ENCODE measurements at places on chromosomes 12 and 14.

GRCh38 chr12:4242595-4242994 is 31.0 kb upstream of the CCND2 start:
- DNase-seq: no peak

DNA sequence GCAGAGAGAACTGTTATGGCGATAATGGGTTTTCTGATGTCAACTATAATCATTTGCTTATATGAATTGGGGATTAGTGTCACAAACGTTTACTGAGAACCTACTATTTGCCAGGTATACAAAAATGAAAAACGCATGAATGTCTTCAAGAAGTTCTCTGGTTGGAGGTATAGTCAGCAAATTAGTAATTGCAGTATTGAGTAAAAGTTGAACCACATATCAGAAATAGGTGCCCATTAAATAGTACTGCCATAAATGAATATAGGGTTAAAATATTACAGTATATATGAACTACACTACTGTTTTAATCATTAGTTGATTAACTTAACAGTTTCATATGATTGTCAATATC is 60.0 kb downstream of the PTPRB start:
- DNase-seq: no peak

DNA sequence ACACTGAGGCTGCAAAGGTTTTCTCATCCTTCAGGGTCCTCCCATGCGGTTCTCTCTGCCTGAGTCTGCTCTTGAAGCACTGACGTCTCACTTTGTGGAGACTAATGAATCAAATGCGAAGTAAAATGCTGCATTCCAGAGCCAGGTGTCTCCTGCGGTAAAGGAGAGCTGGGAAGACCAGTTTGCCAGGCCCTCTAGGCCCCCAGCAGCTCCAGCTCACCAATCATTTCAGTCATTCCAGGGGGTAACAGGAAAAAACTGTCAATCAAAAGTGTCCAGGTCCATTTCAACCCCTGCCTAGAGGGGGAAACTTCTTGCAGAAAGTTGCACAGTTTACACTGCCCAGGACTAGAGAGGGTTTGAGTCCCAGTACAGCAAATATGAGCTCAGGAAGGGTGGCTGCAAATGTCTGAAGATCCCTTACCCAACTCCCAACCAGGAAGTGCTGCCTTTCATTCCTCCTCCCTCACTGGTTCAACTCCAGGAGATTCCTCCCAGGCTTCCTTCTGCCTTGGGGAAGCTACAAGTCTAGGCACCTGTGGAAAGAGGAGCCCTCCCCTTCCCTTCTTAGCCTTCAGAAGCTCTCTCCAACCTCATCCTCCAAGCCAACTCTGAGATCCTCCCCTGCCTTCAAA is 2.7 kb upstream of the NXPH4 start:
- DNase-seq: no peak

- DNase-seq: no peak
Measured at GRCh38 chr14:36315159-36315853, 5.1 kb downstream of the MBIP start.

- peak; percentile 71 for DNase-seq
Measured at GRCh38 chr14:93759719-93760307, 28.5 kb downstream of the PRIMA1 start.

DNA sequence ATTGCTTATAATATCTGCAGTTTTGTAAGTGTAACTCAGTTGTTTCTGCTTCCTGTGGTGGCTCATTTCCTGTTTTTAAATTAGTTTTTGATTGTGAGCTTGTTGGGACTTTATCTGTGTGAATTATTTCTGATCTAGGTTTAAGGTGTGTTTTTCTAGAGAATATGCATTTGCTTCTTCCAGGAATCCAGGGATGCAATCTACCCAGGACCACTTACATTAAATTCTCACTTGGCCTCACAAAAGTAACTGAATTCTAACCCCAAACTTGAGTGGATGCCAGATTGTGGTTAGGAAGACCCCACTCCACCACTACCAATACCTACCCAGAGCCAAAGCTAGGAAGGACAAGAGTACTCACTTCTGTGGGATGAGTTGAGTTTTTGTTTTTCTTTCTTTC is 11.9 kb downstream of the STYX start:
- DNase-seq: no peak

GRCh38 chr12:85794531-85794930 is 41.7 kb downstream of the RASSF9 start:
- no peak for DNase-seq

All from dorsolateral prefrontal cortex (tissue), 122 donors.